ENCODE measurements at places on chromosomes 2 and 18. TPM values are rescaled to one million over a fixed set of nuclear protein-coding genes. Genes with fewer than 3 reads are reported as not detected.
A peak's percentile ranks its signal among the peaks of the same experiment; 100 is the strongest.

MPV17 gene
- total RNA-seq = 73.9 TPM

GREB1L gene
- total RNA-seq = 19.1 TPM

NPHP1 gene
- total RNA-seq = 4.0 TPM

DNA sequence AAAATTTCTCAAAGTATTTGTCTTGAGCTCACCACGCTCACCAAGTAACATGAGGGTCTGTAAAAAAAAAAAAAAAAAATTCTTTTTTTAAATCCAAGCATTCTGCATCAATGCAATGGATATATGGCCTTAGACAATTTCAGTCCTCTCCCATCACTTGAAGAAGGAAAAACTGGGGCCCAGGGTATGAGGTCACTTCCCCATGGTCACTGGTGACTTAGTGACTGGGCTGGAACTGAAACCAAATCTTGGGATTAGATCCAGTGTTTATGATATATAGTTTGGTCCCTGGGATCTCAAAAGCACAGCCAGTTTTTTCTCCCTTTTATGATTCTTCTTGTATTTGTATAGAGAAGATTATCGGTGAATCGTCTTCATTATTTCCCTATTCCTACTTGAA lies 477.9 kb upstream of the TNP1 start:
- no peaks in the 10 kb centered on the region for H3K36me3 ChIP-seq
- no peak overlapping the region for H3K27ac ChIP-seq
- H3K4me3 ChIP-seq = no peak overlapping the region
- H3K27me3 ChIP-seq = no peaks in the 10 kb centered on the region
- H3K4me1 ChIP-seq = no peaks in the 10 kb centered on the region

DNA sequence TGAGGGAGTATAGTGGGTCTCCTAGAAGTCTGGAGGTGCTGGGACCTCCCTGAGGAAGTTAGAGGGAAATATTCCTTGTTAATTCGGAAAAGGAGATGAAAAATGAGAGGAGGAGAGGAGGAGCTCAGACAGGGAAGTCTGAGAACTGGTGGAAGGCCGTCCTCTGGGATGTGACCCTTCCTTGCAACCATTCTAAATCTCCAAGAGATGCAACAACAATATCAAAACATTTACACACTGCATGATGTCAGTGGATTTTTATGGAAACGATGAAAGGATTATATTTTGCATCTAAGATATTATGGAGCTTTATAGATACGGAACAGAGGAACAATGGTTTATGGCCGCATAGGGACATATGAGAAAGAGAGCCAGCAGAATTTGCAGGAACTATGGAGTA lies 49.8 kb upstream of the COBLL1 start:
- H3K27me3 ChIP-seq = no peaks in the 10 kb centered on the region
- no peaks in the 10 kb centered on the region for H3K36me3 ChIP-seq
- no peak overlapping the region for H3K4me3 ChIP-seq
- DNase-seq = no peak
- H3K27ac ChIP-seq = no peak overlapping the region
- no peaks in the 10 kb centered on the region for H3K4me1 ChIP-seq

DNA sequence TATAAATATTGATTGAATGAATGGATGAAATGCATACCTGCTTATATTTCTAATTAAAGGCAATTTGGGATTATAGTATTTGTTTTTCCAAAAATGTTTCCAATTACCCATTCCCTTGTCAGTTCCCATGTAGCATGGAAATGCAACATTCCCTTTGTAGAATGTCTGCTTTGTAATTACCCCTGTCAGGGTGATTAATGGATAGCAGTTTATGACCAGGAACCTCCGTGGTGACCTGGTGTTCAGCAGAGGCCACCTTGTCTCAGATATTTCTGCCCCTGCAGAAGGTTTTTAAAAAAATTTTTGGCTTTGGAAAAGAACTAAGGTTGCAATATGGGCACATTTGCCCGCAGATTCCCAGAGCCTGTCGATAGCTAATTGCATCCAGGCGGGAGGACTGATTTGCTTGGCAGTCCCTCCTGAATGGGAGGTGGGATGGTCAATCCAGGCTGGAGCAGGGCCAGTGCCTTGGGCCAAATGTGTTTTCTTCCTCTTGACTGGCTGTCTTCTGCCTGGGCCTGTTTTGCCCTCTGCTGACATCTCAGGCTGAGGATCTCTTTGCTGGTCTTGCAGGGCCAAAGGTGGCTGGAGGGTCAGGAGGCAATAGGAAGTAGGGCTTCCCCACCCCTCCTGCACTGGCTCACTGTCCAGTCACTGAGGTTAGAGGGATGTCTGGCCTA lies 82.1 kb downstream of the TMEM182 start:
- no peaks in the 10 kb centered on the region for H3K27me3 ChIP-seq
- H3K4me1 ChIP-seq = peaks cover 7% of the 10 kb centered on the region
- no peaks in the 10 kb centered on the region for H3K36me3 ChIP-seq
- no peak overlapping the region for H3K4me3 ChIP-seq
- DNase-seq = no peak
- H3K27ac ChIP-seq = no peak overlapping the region

- no peak overlapping the region for H3K27ac ChIP-seq
- H3K4me1 ChIP-seq = no peaks in the 10 kb centered on the region
- no peak for DNase-seq
- H3K27me3 ChIP-seq = no peaks in the 10 kb centered on the region
- H3K4me3 ChIP-seq = no peak overlapping the region
Measured at GRCh38 chr2:7196883-7197282, 279.7 kb downstream of the RNF144A start.

DNA sequence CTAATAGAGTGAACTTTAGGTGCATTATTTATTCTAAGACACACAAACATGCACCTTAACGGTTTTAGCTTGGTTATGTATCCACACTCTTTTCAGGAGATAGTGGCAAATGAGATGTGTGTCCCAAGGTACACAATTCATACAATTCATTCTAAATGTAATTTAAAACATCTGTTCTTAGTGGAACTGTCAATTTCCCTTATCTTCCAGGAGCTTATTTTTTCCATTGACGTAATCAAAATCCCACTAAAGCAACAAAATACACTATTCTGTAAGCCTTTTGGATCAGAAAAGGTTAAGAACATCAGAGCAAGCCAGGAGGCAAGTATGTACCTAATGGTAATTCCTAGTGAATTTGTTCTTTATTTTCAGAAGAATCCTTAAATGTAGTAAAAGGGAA lies 19.8 kb downstream of the EIF2AK3 start:
- H3K27ac ChIP-seq = no peak overlapping the region
- no peaks in the 10 kb centered on the region for H3K27me3 ChIP-seq
- H3K4me3 ChIP-seq = no peak overlapping the region
- H3K36me3 ChIP-seq = peaks cover 4% of the 10 kb centered on the region

GRCh38 chr18:29163596-29163995 lies 986.7 kb upstream of the CDH2 start:
- no peak overlapping the region for H3K4me3 ChIP-seq
- no peaks in the 10 kb centered on the region for H3K4me1 ChIP-seq
- H3K36me3 ChIP-seq = no peaks in the 10 kb centered on the region
- no peaks in the 10 kb centered on the region for H3K27me3 ChIP-seq
- peak overlapping the region; percentile 13 for H3K27ac ChIP-seq
- no peak for DNase-seq
